ENCODE measurements at places on chromosomes 13 and 19.

- no peak for DNase-seq
Observed at GRCh38 chr13:47277774-47278173, 380.9 kb upstream of the HTR2A start.

DNA sequence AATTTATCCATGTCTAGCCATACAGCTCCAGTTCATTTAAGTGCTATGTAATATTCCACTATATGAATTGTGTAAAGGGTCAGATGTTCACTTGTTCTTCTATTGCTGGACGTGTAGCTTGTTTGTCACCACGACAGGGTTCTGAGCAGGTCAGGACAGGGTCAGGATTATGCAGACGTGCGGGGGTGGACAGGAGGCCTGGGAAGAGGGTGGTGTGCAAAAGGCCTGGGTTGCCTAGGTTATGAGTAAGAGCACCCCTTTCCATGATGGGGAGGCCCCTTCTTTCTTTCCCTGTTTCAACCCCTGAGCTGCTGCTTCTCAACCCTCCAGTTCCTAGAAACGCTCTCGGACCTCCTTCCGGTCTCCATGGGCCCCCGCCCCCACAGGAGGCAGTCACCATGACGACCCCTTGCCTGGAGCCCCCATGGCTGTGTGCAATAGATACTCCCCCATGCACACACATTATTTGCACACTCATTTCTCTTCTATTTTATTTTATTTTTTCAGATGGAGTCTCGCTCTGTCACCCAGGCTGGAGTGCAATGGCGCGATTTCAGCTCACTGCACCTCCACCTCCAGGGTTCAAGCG lies 2.0 kb downstream of the EXOC3L2 start:
- no peak for DNase-seq

DNA sequence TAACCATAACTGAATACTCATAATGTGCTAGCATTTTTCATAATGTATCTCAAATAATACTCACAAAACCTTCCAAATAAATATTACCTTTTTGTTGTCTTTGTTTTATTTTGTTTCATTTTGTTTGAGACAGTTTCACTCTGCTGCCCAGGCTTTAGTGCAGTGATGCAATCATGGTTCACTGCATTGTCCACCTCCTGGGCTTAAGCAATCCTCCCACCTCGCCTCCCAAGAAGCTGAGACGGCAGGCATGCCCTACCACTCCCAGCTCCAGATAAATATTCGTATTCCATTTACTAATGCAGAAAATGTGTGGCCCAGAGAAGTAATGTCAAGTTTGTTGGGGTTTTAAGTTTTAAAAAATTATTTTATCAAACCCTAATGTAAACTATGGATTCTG lies 739.1 kb downstream of the GPC5 start:
- DNase-seq = no peak

GRCh38 chr13:39347926-39348901 lies 254.8 kb downstream of the LHFPL6 start:
- no peak for DNase-seq

GRCh38 chr19:1237027-1237659 lies 662 bp downstream of the CBARP start:
- DNase-seq = no peak

GRCh38 chr13:78487707-78488106 lies 115.6 kb downstream of the POU4F1 start:
- no peak for DNase-seq

- no peak for DNase-seq
Observed at GRCh38 chr13:45833663-45834375, 17.7 kb downstream of the SIAH3 start.

DNA sequence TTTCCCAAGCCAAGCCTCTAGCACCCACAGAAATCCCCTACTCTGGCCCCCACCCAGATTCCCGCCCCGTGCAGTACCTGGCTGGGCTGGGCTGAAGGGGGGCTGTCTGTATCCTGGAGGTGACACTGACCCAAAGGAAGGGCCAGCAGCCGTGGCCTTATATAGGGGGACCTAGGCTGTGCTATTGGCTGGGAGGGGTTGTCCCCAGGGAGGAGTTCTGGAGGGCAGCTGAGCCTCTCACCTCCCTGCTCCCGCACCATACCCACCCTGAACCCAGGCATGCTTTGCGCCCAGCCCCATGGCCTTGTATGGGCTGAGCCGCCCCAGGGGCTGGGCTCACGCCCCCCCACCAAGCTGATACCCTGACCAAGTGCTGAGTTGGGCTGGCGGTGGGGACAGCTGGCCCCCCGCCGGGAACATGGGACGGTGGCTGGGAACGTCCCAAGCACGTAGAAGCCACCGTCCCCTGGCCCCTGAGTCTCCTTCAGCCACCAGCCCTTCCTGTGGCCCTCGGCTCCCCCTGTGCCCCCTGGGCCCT lies at the start of gene CKM:
TSS of gene CKM (minus strand) at position 132 of the 538 bp plus-strand sequence. CDS start 3,162 bp downstream, outside the sequence.
- DNase-seq = no peak

DNA sequence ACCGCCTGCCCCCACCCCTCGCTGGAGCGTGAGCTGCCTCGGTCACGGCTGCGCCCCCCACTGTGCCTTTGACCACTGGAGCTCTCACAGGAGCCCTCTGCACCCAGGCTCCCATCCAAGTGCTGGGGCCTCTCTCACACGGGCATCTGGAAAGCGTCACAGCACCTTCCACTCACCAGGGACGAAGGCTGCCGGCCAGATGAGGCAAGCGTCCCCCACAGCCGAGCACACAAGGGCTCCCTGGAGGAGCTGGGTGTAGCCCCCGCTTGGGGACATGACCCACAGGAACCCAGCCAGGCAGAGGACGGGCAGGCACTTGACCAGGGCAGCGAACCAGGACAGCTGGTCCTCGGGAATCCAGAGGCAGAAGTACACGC lies 560 bp downstream of the TMEM86B start:
- DNase-seq = no peak

GRCh38 chr19:50414864-50415660 lies 3.7 kb upstream of the SPIB start:
- DNase-seq = peak; percentile 93

GRCh38 chr19:39308531-39309304 lies 11.9 kb downstream of the LRFN1 start:
- DNase-seq = no peak

DNA sequence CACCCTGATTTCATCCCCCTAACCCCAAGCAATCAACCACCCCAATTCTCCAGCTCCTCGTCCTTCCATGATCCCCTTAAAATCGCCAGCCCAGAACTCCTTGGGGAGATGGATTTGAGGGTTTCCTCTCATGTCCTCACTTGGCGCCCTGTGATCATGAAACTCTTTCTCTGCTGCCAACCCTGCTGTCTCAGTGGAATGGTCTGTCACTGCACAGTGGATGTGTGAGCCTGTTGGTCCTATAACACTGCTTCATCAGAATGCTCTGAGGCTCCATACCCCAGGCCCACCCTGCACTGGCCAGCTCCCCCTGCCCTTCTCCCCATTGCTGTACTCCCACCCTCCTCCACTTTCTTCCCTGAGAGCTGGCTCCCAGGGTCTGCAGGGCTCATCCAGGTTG lies 12.6 kb upstream of the ZNF792 start:
- DNase-seq = no peak

- peak; percentile 55 for DNase-seq
Observed at GRCh38 chr13:97976610-97977521, 23.4 kb downstream of the IPO5 start.

DNA sequence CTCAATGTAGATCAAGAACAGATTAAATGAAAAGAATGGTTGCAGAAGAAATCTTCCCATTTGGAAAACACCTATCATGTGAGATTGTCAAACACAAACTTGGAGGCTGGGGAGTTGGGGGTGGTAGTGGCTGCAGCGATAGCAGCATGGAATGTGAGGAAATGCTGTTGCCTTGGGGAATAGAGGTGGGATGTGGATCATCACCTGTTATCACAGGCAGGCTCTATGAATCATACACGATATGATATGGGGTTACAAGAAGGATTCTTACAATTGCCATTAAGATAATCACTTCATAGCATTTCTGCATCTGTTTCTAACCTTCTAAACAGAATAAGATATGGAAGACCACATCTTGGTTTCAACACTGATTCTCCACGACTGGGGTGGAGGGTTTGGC lies 88.7 kb downstream of the RNASEH2B start:
- no peak for DNase-seq

- DNase-seq = no peak
Observed at GRCh38 chr13:106155411-106155810, 380.1 kb downstream of the EFNB2 start.

DNA sequence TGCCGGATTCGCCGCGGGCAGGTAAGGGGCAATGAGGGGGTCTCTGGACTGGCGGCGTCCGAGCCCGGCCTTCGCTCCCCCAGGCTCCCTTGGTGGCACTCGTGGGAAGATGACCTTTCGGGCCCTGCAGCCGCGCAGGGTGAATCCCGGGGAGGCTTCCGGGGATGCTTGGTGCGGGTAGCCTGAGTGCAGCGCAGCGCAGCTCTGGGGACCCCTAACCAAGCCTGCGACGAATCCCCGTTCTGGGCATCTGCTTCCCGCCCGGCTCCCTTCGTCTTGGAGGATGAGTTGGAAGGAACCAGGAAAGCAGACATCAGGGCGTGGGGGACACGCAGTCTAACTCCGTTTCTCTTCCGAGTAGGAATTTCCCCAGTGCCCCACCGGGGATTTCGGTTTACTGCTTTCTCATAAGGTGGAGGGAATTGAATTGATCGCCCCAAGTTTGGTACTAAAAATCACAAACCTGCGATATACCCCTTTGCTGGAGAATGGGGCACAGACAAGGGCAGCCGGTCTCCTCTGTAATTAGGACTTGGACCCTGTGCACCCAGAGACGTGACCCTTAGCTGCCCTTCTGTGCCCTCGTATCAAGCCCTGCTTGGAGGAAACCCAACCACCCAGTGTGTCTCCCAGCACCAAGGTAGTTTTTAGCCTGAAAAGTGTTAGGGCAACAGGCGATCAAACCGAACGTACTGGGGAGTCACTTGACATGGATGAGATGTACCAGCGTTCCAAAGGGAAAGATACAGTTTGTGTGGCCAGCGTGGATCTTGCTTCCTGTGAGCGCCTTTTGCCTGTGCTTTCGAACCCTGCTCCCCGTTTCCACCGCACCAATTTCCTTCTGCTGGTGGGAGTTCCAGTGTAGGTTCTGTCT lies 1.0 kb downstream of the GPC5 start:
- DNase-seq = no peak

GRCh38 chr13:73335210-73335609 lies 276.4 kb downstream of the KLF5 start:
- DNase-seq = no peak

DNA sequence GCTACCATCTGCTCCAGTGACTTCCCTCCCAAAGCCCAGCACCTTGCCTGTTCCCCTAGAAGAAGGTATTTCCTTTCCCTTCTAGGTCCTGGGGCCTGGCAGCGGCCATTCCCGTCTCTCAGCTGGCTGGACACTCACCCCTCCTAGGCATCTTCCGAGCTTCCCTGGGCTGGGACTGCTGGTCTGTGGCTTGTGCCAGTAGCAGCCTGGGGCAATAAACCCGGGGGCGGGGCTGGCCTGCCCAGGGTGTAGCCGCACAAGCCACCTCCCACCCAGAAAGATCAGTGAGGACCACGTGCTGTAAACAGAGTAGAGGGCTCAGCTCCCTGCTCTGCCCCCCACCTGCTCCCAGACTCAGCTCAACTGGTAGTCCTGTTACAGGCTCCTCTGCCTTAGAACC lies 15.0 kb downstream of the LIPE start:
- DNase-seq = no peak

DNA sequence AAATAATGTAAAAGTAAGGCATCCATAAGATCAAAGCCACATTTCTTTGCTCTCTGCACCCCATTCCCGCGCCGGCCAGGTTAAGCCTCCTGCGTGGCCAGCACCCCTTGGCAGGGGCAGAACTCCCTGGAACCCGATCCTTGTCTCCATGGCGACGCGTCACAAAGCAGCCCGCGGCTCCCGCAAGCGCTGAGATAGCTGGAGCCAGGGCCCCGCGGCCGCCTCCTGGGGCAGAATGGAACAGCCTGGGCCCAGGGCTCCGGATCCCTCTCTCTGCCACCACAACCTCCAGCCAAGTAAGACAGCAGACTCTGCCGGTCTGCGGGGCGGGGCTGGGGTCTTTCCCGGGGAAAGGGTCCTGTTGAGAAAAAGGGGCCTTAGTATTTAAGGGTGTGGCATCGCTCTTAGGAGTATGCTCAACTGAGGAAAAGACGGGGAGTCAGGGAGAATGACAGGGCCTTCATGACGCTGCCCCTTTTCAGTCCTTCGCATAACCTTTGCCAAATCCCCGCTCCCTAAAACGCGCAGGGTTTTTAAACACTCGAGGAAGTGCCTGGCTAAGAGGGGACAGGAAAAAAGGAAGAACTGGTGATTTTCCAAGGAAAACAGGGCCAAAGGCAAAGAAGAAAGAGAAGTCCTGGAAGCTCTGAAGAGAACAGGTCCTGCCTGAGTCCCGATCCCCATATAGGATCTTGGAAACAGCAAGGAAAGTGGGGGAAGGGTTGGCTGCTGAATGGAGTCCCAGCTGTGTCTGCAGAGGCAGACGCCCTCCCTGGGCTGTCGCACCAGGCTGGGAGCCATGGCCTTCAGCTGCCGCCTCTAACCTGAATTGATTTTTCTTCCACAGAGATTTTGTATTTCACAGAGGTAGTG lies at the start of gene TEX26:
TSS of gene TEX26 (plus strand) at position 176 of the 873 bp plus-strand sequence. CDS start at position 236, 60 bp downstream.
- DNase-seq = no peak

DNA sequence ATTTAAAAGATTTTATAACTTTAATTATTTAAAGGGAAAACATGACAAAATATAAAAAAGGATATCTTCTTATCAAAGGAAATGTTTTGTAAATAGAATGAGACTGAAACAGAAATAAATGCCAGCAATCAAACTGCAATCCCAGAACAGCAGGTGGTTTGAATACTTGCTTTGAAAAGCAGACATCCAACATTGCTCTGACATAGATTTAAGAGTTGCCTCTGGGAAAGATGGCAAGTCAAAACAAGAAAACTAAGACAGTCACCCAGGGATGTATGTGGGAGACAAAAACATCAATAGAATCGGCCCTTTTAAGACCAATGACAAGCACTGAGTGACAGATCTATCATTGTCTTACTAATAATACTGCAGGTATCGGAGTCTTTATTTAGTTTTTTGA lies 789.7 kb upstream of the GPC6 start:
- DNase-seq = no peak

DNA sequence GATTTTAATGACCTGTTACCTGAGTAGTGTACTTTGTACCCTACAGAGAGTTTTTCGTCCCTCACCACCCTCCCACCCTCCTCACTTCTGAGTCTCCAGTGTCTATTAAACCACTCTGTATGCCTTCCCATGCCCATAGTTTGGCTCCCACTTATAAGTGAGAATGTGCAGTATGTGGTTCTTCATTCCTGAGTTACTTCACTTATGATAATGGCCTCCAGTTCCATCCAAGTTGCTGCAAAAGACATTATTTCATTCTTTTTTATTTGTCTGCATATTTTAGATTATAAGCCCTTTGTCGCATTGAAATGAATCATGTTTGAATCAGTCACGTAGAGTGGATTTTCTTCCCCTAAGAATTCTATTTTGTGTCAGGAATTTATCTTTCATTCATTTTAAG lies 12.2 kb upstream of the HTR2A start:
- no peak for DNase-seq

Measured in NAMALWA (cell line).